ENCODE measurements at places on chromosomes 5 and 9. TPM values are rescaled to one million over a fixed set of nuclear protein-coding genes. Genes with fewer than 3 reads are reported as not detected.

The ARL14EPL gene
- not detected for total RNA-seq

- no peak for DNase-seq
Observed at GRCh38 chr5:131536211-131536826, 98.7 kb downstream of the RAPGEF6 start.

The ADRB2 gene
- 1.2 TPM for total RNA-seq

- DNase-seq = peak; percentile 32
Observed at GRCh38 chr9:37801287-37801850, 772 bp downstream of the DCAF10 start.

- no peak for DNase-seq
Observed at GRCh38 chr5:50691399-50692016, 25.1 kb downstream of the PARP8 start.

DNA sequence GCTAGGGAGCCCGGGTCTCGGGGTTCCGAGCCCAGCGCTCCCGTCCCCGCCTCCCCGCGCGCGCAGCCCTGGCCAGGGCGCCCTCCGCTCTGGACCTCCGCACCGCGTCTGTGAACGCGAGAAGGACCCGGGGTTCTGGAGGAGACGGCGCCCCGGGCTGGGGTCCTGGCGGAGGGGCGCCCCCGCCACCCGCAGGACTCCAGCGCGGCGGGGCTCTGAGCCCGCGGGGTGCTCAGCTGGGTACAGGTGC lies 431 bp downstream of the TMOD1 start:
- DNase-seq = no peak

GRCh38 chr9:1273859-1274258 lies 223.7 kb downstream of the DMRT2 start:
- DNase-seq = no peak

The NR3C1 gene
- 8.7 TPM for total RNA-seq

GRCh38 chr9:110183208-110184145 lies 24.5 kb downstream of the C9orf152 start:
- DNase-seq = peak; percentile 71

- DNase-seq = no peak
Observed at GRCh38 chr9:99300603-99301002, 78.5 kb downstream of the SEC61B start.

DNA sequence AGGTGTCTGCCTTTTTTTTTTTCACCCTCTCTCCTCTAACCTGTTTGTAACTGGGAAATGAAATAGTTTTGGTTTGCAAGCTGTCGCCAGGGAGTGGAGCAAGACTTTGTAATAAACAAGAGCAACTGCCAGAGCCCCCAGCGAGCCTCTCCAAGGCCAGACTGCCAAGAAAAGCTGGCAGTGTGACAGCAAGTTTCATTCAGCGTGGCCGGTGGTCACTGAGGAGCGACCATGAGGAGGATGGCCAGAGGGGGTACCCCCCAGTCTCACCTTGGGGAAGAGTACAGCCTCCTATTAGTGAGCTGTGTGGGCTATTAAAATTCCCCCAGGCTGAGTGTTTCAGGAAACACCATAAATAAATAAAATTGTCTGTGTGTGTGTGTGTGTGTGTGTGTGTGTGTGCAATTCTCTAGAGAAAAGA lies 49.9 kb downstream of the ZFAND5 start:
- DNase-seq = no peak

- no peak for DNase-seq
Observed at GRCh38 chr5:61538722-61539501, 206.9 kb downstream of the ZSWIM6 start.

DNA sequence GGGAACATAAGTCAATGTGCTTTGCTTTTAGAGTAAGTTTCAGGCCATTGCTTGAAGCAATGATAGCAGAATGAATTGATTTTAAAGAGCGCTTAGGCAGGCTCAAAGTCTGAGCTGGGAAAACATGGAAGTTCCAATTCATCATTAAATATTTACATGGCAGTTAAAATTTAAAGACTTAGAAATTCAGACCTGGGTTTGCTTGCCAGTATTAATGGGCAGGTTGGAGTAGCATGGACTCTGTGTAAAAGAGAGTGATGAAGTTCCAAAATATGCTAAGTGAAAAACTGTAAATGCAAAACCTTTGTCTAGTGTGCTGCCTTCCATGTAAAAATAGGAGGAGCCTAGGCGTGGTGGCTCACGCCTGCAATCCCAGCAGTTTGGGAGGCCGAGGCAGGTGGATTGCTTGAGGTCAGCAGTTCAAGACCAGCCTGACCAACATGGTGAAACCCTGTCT lies 48.3 kb upstream of the PIK3R1 start:
- DNase-seq = no peak

DNA sequence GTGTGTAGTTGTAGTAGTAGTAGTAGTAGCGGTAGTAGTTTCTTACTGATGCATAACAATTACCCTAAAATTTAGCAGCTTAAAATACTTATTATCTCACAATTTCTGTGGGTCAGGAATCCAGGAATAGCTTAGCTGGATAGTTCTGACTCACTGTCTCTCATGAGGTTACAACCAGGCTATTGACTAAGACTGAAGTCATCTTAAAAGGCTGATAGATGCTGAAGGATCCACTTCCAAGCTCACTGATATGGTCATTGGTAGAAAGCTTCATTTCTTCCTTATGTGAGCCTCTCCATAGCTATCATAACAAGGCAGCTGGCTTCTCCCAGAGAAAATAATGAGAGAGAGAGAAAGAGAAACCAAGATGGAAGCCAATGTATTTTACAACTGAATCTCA lies 147.5 kb upstream of the FBXL17 start:
- DNase-seq = no peak

DNA sequence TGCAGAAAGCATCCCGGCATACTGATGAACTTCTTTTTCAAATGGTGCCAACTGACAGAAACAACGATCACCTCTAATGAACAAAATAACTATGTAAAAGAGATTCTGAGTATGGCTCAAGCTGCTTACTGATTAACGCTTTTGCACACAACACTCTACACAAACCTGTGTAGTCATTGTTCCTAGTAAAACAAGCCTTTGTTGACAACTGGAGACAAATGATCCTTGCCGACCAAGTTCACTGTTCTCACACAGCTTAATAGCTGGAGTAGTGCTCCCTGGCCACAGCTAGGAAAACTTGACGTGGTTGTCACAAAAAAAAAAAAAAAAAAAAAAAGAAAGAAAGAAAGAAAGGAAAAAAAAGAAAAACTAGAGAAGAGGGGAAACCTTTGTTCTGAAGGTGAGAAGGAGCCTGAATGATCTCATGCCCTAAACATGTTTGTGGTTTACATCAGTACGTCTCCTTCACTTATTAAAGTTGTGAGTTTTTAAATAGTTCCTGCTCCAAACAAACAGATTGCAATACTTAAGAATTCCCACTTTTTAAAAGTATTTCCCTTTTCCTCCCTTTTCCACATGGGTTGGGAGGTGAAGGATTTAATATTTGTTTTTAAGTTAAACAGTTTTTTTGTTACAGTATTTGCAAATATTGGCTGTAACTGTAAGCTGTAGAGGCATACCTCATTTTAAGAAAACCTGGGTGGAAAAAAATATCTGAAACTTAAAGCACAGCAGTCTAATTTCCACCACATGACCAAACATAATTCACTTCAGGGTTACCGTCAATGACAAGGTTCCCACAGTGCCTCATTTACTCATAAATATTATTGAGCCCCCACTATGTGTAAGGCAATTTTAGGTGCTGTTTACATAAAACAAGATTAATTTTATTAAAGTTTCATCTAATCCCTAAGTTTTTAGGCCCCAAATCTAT lies 63.7 kb downstream of the GLIS3 start:
- DNase-seq = no peak

DNA sequence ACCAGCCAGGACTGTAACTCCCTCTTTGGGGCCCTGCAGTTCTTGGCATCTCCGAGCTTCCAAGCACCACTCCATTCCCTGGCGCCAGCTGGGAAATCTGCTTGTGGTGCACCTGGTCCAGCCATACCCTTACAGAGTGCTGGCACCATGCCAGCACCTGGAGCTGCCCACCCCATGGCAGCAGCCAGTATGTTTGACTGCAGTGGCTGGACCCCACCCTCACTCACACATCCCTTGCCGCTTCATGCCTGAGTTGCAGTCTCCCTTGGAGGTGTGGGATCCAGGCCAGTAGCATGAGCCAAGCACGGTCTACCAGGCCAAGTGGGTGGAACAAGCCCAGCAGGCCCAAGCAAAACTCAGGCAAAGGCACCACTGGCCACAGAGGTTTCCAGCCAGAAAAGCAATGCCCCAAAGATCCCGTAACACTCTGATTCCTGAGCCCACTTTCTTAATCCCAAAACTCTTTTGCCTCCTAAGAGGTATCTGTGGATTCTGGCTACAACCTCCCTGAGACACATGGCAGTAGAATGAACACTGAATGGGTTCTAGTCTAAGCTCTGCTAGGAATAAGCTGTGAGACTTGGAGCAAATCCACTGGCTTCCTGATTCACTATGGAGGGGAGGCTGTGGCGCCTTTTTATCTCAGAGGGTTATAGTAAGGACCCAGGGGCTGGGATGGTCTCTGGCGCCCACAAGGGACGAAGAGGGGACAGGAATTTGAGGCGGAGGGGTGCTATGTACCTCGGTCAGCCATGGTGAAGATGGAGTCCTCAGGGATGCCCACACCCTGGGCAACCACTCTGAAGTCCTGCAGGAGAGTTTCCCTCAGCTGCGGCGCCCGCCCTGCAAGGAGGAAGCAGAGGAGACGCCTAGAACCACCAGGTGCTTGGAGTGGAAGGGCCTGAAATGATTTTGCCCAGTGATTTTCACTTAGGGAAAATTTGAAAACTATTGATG lies 5.6 kb downstream of the AMBP start:
- no peak for DNase-seq

GRCh38 chr9:134536101-134536900 lies 105.3 kb upstream of the COL5A1 start:
- no peak for DNase-seq

The FGF1 gene
- not detected for total RNA-seq

The ARHGEF39 gene
- total RNA-seq = 26.6 TPM

DNA sequence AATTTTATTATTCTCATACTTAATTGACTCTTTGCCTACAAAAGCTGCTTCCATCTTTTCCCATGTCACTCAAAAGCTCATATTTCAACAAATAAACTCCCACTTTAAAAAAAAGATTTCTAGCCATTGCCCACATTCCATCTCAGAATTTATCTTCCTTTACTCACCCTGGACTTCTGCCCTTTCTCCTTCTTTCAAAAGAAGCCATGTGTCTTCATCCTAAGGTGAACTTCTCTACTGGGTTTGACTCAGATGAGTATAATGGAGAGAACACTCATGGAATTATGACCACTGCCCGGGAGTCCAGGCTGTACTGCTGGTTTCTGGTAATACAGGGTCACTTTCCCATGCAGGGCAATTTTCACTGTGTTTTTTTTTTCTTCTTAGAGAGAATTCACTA lies 548.5 kb upstream of the ZNF462 start:
- DNase-seq = no peak

DNA sequence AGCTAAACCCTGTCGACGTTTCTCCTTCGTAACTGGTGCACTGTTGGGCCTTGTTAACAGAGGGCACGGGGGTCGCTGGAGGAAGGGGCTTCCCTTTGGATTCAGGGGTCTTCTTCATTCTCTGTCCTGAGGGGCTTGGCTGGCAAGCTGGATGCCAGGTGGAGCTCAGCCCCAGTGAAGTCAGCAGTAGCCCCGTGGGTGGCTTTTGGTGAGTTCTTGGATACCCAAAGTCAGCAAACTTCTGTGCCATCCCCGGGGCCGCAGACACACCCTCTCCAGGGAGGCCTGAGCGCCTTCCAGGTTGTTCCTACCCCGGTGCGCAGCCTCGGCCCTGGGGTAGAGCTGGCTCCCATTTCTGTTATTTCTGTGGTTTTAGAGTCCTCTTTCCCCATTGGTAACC lies 12.3 kb upstream of the OBP2A start:
- DNase-seq = no peak

- DNase-seq = no peak
Observed at GRCh38 chr9:113641100-113641885, 177.8 kb downstream of the RGS3 start.

DNA sequence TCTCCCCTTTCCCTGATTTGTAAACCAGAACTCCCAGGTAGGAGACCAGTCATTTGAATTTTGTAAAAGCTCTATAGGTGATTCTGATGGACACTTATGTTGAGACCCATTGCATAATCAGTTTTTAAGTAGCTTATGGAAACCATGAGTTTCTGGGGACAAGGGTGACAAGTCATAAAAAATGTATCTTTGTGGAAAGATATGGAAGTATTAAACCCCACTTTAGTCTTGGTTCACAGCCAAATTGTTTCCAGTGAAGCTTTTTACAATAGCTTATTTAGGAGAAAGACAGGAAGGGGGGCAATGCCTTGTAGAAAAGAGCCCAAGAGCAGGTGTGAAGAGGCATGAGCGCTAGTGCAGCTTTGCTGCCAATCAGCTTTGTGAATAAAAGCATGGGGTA lies 453 bp upstream of the CCL28 start:
- DNase-seq = no peak

The PCDHGA2 gene
- total RNA-seq = 0.66 TPM

DNA sequence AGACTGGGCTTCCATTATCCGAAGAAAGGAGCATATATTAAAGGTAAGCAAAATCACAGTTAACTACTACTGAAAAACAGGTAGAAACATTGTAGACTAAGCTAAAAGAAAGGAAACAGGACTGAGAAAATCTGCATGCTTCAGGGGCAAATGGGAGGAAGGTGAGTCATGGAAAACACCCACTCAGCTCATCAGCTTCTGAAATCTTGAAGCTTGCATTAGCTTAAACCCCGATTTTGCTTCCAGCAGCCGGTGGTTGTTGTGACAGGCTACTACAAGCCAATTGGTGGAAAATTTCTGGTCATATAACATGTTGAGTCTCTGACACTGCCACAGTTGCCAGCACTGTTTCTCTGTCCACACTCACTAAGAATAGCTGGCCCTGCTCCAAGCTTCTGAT lies 179.6 kb upstream of the PUM3 start:
- no peak for DNase-seq

- no peak for DNase-seq
Observed at GRCh38 chr5:134103397-134103796, 11.1 kb upstream of the TCF7 start.

- no peak for DNase-seq
Observed at GRCh38 chr5:132388244-132389050, 18.9 kb downstream of the SLC22A5 start.

The SLC6A18 gene
- not detected for total RNA-seq

DNA sequence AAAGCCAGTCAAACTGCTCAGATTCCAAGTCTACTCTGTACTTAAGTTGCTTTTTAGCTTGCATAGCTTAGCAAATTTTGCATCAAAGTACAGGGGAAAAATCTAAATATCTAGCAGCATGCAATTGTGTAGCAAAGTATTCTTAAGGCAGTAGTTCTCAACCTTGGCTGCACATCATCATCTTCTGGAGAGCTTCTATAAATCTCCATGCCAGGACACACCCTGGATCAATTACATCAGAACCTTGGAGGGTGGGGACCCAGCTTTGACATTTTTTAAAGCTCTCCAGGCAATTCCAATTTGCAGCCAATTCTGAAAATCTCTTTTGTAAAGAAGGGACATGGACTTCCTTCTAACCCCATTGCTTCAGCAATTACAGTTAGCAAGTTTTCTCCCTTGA lies 187.5 kb downstream of the SNCAIP start:
- no peak for DNase-seq

GRCh38 chr5:36599986-36600779 lies 6.2 kb upstream of the SLC1A3 start:
- DNase-seq = no peak

GRCh38 chr9:87276851-87277261 lies 220.8 kb upstream of the DAPK1 start:
- no peak for DNase-seq

The RNF224 gene
- total RNA-seq = 0.41 TPM

The PELO gene
- total RNA-seq = 18.7 TPM

- no peak for DNase-seq
Observed at GRCh38 chr9:109411798-109412352, 86.2 kb downstream of the PTPN3 start.

- no peak for DNase-seq
Observed at GRCh38 chr9:82895822-82896110, 167.2 kb downstream of the RASEF start.

The SLC45A2 gene
- not detected for total RNA-seq
